ENCODE measurements at places on chromosomes 11 and 22. TPM values are rescaled to one million over a fixed set of nuclear protein-coding genes. Genes with fewer than 3 reads are reported as not detected.

DNA sequence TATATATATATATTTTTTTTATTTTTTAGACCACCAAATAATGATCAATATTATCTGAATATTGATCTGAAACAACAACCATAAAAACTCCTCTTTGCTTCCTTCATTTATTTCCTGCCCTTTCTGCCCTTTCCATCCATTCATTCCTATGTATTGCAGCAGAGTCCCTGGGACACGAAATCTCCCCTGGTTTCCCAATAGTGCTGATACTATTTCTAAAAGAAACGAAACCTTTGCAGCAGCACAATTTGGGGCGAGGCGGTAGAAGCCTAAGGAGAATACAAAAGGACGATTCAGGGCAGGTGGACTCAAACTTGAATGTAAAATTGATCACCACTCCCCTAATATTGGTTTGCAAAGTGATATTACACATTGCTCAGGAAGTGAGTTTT is 16.9 kb upstream of the AMOTL1 start:
- DNase-seq, result no peak

The C11orf65 gene
- polyA plus RNA-seq, result 0.67 TPM

- no peak for DNase-seq
Measured at GRCh38 chr11:12070446-12071267, 39.7 kb upstream of the MICAL2 start.

- DNase-seq, result no peak
Measured at GRCh38 chr11:20459865-20460264, 72.3 kb downstream of the PRMT3 start.

The TRIM29 gene
- not detected for polyA plus RNA-seq

The AMPD3 gene
- 6.4 TPM for polyA plus RNA-seq

Data from CD4-positive, CD25-positive, alpha-beta regulatory T cell (primary cell).